Jurkat, Clone E6-1 (cell line): ENCODE measurements at places on chromosomes 12 and 14.

GRCh38 chr12:10073261-10073660 lies 25.5 kb downstream of the CLEC1A start:
- no peak for DNase-seq

DNA sequence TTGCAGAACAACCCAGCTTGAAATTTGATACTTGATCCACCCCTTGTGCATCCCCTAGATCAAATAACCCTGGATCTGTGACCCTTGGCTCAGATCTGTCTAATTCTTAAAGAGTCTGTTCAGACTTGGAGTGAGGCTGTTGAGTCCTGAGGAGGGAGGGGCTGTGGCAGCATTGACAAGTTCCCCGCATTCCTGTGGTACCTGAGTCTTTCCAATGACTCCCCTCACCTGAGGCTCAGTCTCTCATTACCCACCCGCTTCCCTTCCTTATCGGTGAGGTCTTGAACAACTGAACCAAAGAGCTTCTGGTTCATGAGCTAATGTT lies 16.1 kb upstream of the HDAC7 start:
- no peak for DNase-seq

DNA sequence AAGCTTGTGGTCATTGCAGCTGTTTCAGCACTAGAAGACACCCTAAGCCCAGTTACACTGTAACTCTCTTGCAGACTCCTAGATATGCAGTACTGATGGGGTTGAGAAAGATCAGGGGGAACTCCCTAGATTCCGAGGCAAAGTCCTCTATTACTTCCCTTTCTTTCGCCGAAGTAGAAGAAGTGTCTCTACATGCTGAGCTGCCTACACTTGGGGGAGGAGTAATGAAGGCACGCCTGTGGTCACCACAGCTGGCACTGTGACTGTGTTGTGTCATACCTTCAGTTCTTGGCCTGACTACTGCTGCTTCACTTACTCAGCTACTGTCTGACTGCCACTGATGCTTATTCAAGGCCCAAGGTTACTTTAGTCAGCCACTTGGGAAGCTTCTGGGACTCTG lies 35.1 kb upstream of the RPL10L start:
- DNase-seq: no peak

DNA sequence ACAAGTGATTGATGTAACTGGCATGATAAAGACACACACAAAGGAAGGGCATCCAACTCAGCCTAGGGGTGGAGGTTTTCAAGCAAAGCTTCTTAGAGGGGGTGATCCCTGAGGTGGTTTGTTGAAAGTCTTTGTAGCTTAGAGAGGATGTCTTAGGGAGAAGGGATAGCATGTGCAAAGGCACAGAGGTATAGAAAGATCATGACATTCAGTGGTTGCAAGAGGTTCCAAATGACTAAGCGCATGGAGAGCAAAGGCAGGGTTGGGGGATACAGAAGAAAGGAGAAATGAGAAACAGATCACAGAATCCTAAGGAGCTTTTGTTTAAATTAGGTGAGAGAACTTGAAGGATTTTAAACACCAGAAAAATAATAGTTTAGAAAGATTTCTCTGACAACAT lies 5.2 kb upstream of the CCT2 start:
- DNase-seq: no peak

DNA sequence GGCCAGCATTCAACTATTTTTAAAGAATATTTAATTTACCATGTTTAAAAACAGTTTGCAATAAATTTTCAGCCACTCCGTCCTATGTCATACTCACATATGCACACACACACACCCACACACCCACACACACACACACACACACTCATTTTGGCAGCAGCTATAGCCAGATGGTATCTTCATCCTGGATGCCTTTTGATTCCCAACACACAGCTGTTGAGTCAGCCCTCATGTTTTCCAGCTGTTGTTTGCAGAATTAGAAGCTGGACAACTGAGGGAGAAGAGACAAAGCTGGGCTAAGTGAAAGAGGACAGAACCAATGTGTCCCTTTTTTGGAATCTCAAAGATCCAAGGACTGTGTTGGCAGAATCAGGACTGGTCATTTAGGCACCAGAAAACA lies 80.0 kb upstream of the EGLN3 start:
- DNase-seq: no peak

GRCh38 chr14:103495854-103496253 lies 26.8 kb downstream of the CKB start:
- DNase-seq: no peak

- DNase-seq: no peak
These were observed 137.6 kb upstream of the PPFIA2 start for GRCh38 chr12:81896771-81897170.

DNA sequence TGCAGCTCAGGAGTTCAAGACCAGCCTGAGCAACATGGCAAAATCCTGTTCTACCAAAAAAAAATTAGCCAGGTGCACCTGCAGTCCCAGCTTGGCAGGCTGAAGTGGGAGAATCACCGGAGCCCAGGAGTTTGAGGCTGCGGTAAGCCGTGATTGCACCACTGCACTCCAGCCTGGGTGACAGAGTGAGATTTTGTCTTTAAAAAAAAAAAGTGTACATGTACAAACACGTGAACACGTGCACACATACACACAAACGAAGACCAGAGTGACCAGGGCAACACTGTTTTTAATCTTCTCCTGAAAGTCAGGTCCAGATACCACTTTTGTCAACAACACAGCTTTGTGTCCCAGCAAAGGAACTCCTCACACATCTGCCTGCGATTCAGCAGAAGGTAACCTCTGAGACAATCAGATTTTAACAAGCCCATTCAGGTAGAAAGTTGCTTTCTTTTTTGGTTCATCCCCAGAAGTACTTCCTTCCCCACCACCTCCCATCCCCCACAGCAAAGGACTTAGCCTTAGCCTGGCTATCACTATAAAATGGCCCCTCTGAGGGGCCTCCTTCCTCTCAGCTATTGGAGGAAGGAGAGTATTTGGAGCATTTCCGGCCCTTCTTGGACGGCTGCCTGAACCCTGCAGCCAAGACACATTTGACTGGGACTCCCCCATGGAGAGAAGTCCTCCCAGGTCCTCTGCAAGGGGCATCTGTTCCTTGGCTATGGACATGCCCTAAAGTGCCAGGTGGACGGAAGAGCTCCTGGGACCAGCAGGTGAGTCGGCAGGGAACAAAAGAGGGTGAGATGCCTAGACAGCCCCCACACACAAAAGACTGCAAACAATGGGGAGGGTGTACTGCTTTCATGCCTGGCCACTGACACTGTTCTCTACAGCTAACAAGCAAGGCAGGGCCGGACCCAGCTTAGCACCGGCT lies 9.8 kb downstream of the CTDSP2 start:
- peak; percentile 37 for DNase-seq

GRCh38 chr12:43198608-43199007 lies 353.4 kb downstream of the ADAMTS20 start:
- no peak for DNase-seq

- DNase-seq: no peak
These were observed 3.5 kb upstream of the LPAR5 start for GRCh38 chr12:6639151-6639801.

- no peak for DNase-seq
These were observed 4.8 kb downstream of the NR4A1 start for GRCh38 chr12:52055731-52056711.

- DNase-seq: no peak
These were observed 166.4 kb downstream of the STXBP6 start for GRCh38 chr14:24883576-24883975.
